Dorsolateral prefrontal cortex (tissue), 122 donors: ENCODE measurements at places on chromosomes 4 and X.

DNA sequence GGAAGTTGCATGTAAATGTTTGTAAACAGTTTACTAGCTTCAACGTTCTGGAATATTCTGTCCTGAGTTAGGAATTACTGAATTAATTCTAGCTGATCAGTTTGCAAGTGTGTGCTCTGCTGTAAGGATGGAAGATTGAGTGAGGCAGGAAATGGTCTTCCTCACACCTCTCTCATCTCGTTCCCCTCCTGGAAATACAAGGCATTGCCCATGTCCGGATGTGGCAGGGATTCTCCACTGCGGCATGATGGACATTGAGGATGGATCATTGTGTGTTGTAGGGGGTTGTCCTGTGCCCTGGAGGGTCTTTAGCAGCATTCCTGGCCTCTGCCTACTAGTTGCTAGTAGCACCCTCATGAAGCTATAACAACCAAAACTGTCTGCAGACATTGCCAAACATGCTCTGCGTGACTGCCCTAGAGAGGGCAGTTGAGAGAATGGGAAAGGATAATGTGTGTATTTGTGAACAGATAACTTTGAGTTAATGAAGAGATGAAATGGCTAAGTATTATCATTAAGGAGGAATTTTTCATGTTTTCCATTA, 12.6 kb downstream of the CA5B start:
- no peak for DNase-seq

- DNase-seq, result no peak
Observed at GRCh38 chr4:100061835-100062234, 111.8 kb upstream of the H2AZ1 start.

GRCh38 chr4:110075083-110075738, 123.2 kb downstream of the ELOVL6 start:
- no peak for DNase-seq

- no peak for DNase-seq
Observed at GRCh38 chr4:1685235-1686150, 1.4 kb upstream of the FAM53A start.

GRCh38 chr4:11367371-11367770, 61.3 kb downstream of the HS3ST1 start:
- peak; percentile 79 for DNase-seq

DNA sequence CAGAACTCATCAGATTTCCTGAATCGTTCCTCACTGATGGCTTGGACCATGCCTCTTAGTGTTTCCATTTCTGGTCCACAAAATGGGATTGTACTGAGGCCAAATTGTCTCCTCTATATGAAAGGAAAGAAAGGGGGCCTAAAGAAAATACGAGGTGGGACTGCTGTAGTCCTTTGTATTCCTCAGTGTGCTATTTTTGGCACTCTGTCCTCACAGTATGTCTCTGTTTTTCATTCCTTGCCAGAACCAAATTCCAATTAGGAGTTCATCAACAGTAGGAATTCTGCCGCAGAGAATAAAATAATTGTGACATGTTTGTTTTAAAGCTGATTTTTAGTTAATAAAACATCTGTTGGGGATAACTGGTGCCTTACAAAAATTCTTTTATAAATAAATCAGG, 515.7 kb downstream of the SMARCA1 start:
- no peak for DNase-seq
